ENCODE measurements at places on chromosomes 3 and 15.

DNA sequence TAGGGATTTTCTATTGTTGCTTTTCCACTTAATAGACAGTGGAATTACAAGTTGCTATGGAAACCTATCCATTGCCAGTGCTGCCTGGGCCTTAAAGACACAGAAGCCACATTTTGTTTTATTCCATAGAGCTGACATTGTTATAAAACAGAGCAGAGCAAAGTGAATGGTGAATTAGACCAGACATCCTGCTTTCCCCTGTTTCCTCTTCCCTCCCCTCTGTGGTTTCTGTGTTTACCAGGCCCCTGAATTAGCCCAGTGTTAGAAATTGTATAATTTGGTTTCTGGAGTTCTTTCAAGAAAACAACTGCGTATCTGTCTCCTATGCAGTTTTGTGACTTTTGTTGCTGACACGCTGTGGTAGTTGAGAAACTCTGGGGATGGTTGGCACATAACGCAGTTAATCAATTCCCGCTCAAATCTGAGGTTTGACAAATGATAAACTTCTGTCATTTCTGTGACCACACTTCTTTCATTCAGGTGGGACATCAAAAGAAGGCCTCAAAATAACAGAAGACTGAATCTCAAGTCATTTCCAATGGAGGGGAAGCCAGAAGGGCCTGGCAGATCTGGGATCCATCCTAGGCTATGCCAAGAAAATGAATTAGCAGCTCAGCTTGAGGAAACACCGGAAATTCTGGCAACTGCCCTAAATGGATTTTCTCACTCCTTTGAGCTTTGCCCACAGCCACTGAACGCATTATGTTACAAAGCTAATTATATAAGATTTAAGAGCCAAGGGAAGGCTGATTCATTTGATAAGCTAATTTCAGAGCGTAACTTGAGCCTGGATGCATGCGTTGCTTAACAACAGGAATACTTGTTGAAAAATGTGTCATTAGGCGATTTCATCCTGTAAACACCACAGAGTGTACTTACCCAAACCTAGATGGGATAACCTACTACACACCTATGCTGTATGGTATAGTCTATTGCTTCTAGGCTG is 46.9 kb downstream of the NR1D2 start:
- DNase-seq = peak; percentile 56

- no peak for DNase-seq
These were observed 414.5 kb upstream of the ARHGEF26 start for GRCh38 chr3:153706706-153707105.

- DNase-seq = no peak
These were observed 858.7 kb downstream of the ROBO2 start for GRCh38 chr3:77898621-77899020.

GRCh38 chr3:57948781-57949242 is 59.4 kb upstream of the FLNB start:
- DNase-seq = no peak

DNA sequence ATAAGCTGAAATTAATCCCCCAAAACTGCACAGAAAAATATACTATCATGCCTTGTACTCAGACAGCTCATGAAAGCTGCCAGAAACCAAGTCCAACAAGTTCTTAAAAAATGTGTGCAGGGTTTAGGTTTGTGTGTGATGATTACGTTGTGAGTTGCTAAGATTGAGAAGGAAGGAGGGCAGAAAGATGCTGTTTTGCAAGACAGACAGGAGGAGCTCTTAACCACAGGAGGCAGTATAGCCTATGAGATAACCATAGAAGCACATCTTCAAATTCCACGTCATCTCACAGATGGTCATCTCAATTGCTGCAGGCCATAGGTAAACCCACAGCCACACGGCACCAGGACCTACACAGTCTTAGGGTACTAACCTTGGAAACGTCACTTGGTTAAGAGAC is 191.9 kb downstream of the STT3B start:
- DNase-seq = no peak

GRCh38 chr15:93029214-93029835 is 59.7 kb downstream of the RGMA start:
- no peak for DNase-seq

DNA sequence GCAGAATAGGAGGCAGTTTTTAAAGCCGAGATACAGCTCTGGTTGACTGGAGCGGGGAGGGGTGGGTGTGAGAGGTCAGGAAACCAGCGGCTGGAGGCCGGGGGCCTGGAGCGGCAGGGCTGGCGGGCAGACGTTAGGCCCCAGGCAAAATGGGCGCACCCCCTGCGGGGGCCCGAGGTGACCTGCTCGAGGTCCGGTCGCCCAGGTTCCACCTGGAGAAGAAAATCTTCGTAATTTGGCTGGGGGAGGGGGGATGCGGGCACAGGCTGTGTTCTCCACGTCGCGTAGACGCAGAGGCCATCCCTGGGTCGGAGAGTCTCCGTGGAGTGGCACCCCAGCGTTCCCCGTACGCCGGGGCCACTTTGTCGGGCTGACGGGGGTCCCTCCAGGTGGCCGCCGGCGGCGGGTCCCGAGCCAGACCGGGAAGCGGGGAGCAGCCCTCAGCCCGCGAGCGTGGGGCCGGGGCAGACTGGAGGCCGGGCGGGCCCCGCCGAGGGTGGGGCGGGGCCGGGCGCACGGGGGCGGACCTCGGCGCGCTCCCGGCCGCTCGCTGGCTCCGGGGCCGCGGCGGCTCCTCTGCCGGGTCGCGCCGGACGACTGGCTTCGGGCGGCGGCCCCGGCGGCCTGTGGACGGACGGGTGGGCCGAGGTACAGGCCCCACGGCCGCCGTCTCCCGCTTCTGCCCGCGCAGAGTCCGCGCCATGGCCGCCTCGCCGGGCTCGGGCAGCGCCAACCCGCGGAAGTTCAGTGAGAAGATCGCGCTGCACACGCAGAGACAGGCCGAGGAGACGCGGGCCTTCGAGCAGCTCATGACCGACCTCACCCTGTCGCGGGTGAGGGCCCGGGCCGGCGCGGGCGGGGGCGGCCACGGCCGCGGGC is at the start of gene CRTC3:
Gene CRTC3, plus strand, starts transcription at position 553 of the 879 bp plus-strand sequence. Its CDS starts 149 bp downstream, at position 702.
- no peak for DNase-seq

- no peak for DNase-seq
These were observed 97.1 kb downstream of the STRIT1 start for GRCh38 chr3:155196131-155197021.

DNA sequence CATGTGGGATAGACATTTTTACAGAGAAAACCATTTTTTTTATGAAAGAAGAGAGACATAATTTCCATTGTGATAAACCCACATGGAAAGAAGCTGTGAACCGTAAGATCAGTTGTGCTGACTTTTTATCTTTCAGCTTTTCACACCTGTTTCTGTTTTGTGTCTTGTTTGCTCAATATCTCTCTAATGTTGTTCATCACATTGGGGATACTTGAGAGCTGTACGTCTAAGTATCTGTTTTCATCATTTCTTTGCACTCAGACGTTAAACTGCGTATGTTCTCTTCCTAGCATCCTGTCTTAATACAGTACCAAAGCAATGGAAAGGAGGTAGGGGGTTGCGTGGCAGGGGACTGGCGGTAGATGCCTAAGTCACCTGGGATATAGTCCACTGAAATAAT is 449.0 kb downstream of the NAALADL2 start:
- no peak for DNase-seq

DNA sequence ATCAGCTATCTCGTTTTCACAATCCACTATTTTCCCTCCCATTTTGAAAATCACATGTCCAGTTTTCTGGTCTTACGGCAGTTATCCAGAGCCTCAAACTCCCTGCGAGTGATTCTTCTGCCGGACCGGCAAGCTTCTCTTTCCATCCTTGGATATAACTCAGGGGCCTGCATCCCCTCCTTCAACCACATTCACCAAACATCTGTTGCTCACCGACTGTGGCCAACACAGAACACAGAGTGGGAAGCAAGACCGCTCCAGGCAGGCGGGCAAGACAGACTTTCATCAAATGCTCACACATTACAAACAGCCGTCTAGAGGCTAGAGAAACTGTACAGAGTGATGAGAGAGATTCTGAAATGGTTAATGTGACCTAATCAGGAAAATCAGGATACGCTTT is 7.6 kb upstream of the SLC12A8 start:
- DNase-seq = no peak

GRCh38 chr15:46489276-46489675 is 854.4 kb downstream of the SQOR start:
- no peak for DNase-seq

GRCh38 chr3:171468296-171468906 is 8.2 kb upstream of the TNIK start:
- DNase-seq = no peak

DNA sequence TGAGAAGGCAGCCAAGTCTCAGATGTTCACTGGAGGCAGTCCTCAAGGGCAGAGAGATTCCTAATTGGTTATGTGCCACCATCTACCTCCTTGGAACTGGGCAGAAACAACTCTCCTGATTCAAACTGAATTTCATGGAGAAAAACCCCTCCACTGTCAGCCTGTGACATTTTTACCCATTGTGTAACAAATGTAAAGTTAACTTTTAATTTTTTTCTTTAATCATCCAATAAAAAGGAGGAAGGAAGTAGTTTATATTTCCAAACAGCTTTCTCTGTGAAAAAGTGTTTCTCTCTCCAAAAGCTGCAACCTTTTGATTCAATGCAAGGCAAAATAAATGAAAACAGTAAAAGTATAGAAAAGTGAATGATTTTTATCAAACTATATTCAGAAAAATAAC is 510 bp upstream of the COLQ start:
- no peak for DNase-seq

GRCh38 chr3:193943200-193943599 is 192.7 kb upstream of the HES1 start:
- DNase-seq = no peak

DNA sequence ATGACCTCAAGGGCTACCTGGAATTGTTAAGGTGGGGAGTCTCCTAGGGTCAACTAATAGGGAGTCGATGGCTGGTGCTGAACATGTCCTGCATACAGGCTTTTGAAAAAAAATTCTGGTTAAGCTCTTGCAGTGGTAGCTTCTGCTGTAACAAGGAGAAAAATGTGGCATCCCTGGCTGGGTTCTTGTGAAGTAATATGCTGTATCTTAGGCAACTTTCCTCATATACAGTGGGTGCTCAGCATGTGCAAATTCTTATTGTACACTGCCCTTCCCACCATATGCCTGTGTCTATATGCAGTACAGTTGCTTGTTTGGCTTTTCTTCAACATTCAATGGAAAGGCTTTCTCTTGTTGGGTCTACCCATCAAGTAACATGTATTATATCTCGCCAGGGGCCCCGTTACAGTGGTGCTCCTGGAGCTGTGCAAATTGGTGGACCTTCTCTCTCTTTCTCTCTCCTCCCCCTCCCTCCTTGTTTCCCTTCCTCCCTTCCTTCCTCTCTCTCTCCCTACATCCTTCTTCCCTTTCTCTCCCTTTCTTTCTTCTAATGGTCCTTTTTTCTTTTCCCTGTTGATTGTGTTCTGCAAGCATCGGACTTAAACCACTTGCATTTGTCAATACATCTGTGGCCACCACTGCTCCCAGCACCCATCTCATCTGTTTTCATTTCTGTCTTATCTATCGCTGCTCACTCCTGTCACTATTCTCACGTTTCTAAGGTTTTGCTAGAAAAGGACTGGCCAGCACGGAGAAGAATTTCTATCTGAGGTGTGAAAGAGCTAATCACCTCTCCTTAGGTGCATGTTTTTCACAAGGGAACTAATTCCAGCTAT is 35.2 kb downstream of the TGFBR2 start:
- DNase-seq = no peak

DNA sequence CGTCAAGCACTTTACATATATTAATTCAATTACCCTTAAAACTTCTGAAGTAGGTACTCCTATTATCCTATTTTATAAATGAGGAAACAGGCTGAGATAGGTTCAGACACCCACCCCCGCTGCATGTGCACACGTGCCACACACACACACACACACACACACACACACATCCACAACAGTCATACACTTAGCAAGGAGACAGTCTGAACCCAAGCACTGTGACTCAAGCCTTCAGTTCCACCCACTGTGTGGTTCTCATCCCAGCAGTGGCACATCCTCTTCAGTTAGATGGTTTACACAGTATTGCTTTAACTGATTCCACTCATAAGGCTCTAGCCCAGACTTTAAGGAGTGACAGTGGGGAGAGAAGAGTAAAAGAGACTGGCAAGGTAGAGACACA is 91.1 kb upstream of the FGF7 start:
- DNase-seq = no peak
